Stimulated activated CD8-positive, alpha-beta memory T cell treated with anti-CD3 and anti-CD28 coated beads, Interleukin-7, amount 100 ng/mL, for 48 hours (primary cell): ENCODE measurements at places on chromosomes 5 and 9.

GRCh38 chr5:59831326-59832010 is 62.1 kb downstream of the PDE4D start:
- DNase-seq: no peak

GRCh38 chr9:15010581-15010980 is 100.4 kb upstream of the FREM1 start:
- no peak for DNase-seq

- DNase-seq: no peak
These were observed 13.8 kb upstream of the ANXA1 start for GRCh38 chr9:73137914-73138313.

- DNase-seq: peak; percentile 50
These were observed 6.3 kb upstream of the MXD3 start for GRCh38 chr5:177317959-177318377.

GRCh38 chr5:113042491-113043243 is 66.1 kb downstream of the DCP2 start:
- no peak for DNase-seq

DNA sequence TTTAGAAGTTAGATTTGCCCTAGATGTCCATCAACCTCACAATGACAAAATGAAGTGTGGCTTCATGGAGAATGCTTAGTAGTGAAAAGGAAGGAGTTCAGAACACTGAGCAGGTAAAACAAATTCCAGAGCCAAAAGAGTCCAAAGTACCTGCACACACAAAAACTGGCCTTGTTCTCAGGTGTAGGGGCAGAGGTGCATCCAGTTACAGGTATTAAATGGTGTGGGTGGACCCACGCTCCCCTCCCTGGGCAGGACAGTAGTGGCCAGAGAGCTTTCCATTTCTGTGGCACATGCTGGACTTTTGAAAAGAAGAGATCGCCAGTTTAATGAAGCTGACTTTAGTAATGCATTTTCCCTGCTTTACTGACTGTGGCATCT is 47.2 kb downstream of the SECISBP2 start:
- no peak for DNase-seq
